T-helper 1 cell (primary cell): ENCODE measurements at places on chromosomes 7 and 10.

DNA sequence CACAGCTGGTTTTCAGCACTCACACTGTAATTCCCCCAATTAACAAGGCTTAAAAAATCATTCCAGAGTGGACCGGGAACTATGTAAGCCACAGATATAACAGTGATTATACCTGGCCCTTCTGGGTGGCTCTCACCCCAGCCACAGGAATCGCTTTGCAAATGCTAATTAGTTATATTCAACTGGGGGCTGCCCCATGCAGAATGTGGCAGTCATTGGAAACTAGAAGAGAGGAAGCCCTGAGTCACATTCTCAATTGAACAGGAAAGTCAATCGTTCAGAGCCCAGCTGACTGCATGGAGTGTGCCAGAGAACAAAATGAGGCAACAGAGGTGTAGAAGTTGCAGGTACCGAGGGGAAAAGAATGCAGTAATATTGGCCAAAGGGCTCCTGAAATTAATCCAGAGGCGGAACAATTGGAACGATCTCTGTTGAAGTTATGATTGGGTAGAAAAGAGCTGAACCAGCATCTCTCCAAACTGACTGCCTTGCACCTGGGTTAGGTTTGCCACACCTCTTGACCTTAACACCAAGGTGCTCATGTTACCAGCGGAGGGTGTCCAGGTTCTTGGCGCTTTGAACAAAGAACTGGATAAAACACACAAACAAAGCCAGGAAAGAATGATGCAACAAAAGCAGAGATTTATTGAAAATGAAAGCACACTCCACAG, 909.7 kb upstream of the AUTS2 start:
- no peak for DNase-seq

- DNase-seq = no peak
Observed at GRCh38 chr7:36075561-36075960, 77.5 kb upstream of the EEPD1 start.

- DNase-seq = no peak
Observed at GRCh38 chr7:141663081-141663849, 38.7 kb downstream of the DENND11 start.

GRCh38 chr7:149126662-149127266, 640 bp upstream of the ZNF425 start:
- peak; percentile 77 for DNase-seq

DNA sequence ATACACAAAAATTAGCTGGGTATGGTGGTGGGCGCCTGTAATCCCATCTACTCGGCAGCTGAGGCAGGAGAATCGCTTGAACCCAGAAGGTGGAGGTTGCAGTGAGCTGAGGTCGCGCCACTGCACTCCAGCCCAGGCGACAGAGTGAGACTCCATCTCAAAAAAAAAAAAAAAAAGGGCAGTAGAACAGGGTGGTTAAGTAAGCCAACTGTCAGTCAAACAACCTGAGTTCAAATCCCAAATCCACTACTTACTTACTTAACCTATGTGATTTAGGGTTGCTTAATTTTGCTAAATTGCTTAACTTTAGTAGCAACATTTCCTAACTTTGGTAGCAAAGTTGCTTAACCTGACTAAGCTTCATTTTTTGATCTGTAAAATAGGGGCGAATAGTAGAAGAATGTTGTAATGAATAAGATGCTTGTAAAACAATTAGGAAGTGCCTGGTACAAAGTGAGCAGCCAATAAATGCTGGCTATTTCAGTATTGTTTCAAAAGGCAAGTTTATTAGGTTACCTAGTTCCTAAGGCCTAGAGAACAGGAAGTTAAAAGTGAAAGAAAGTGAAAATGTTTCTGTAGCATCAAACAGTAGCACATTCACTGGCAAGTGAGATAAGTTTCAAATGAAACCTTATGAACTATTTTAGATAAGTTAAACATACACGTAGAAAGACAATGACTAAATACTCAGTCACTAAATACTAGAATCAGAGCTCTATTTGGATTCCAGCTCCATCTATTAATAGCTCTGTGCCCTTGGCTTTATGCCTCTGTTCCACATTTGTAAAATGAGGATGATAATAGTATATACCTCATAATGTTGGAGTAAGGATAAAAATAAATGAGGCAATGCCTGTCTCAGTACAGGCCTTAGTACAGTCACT, 64.3 kb downstream of the HOXA1 start:
- DNase-seq = no peak

GRCh38 chr10:77628906-77629730, 8.5 kb downstream of the KCNMA1 start:
- DNase-seq = no peak

DNA sequence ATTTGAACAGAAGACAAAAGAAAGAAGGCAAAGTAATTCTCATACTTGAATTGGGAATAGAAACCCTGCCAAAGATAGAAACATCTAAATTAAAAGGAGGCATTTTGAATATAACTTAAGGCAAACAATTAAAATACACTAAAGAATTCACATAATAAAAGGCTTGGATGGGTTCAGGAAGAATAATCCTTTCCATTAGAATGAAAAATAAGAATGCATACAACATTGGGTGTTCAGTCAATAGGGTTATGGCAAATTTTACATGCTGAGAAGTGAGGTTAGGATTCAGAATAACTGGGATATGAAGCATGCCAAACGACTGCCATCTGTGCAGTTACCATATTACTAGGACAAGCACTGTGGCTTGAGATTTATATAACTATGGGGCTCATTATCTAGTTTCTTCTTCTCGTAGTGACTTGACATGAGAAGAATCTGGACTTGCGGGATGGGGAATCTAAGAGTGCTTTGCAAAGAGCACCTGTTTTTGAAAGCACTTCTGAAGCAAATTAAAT, 326.5 kb downstream of the THSD7A start:
- no peak for DNase-seq

- DNase-seq = no peak
Observed at GRCh38 chr10:97128516-97129154, 57.1 kb downstream of the SLIT1 start.

DNA sequence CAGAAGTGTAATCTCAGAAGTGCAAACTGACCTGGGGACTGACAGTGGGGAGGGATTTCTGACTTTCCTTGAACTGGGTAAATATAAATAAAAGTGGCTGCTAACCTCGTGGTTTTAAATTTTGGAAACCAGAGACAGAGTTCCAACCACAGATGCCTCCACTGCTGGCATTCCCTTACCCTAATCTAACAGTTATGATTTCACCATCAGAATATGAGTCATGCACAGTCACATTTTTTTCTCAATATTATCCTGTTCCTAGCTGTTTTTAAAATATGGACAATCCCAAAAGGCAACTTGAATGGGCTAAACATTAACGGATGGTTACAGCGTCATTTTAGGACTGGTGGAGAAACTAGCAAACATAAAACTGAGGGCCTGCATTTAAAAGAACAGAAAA, 264.3 kb upstream of the INHBA start:
- no peak for DNase-seq

GRCh38 chr7:134554417-134554966, 5.6 kb downstream of the AKR1B15 start:
- no peak for DNase-seq

DNA sequence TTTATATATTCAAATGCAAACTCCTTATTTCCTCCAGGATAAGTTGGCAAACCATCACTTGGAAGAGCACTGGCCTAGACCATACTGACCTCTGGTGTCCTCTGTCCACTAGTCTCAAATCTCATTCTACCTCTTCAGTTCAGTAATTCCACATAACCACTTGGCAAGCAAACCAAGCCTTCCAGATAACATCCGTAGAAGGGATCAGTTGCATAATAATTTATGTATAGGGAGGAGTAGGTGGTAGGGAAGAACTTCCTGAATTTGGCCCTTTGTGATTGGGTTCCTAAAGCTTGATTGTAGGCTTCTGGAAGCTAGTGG, 55.0 kb downstream of the WAC start:
- no peak for DNase-seq

DNA sequence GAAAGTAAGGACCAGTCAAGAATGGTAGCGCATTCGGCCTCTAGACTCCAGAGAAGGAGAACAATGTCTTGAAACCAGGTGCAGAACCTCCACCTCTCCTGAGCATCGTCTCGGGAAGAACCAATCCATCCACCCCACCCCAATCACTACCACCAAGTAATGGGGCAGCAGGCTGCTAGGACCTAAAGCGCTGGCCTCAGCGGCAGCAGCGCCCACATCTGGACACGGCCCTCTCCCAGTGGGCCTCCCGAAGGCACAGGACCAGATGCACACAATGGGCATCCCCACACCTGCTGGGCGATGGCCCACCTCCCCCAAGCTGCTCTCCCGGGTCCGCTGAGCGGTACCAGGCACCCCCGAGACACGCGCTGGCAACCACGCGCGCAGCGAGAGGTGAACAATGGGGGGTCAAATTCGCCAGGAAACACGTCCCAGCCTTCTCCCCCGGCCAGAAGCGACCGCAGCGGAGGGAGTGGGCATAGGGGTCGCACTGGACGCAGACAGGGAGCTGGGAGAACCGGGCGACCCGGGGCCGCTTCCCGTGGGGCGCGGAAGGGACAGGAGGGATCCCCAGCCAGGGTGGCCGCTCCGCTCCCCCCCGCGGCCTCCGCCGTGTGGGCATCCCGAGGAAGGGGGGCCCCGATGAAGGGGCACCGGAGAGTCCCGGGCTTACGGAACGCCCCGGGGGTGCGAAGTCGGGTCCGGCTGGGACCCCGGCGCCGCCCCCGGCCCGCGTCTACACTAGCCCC, 506 bp downstream of the CTTNBP2 start:
- no peak for DNase-seq

- no peak for DNase-seq
Observed at GRCh38 chr10:54749623-54750022, 51.4 kb downstream of the PCDH15 start.

GRCh38 chr7:32639122-32639521, 143.8 kb downstream of the AVL9 start:
- DNase-seq = no peak

GRCh38 chr10:63671317-63671937, 150.2 kb downstream of the REEP3 start:
- no peak for DNase-seq
